Stimulated activated CD4-positive, alpha-beta T cell treated with anti-CD3 and anti-CD28 coated beads, Interleukin-4, amount 100 ng/mL, for 24 hours (primary cell): ENCODE measurements at places on chromosomes 2 and 18.

- no peak for DNase-seq
Observed at GRCh38 chr2:237585590-237586221, 4.8 kb downstream of the RAB17 start.

DNA sequence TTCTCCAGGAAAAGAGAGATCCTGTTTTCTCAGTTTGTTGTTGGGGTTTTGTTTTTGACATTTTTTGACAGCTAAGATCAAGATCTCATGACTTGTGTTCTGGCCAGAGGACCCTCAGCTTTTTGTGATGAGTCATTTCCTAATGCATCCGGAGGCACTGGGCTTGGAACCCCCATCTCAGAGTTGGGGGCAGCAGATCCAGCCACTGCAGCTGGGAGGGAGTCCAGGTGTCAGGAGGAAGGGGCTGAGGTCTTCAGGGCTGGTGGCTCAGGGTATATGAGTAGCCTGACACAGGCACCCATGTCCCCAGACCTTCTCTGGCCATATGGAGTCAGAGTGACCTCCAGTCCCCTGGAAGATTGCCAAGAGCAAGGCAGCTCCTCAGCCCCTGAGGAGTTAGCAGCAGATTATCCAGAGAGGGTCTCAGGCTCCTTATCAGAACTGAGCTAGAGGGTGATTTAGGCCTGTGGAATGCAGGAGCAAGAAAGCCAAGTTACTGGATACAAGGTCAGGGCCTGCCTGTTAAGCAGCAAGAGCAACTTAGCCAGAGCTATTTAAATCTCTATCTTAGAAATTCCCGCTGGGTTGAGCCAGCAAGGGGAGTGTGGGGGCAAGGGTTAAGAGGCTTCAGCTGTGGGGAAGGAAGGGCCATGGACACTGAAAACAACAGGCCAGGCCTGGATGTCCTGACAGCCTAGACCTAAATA is 62.4 kb downstream of the TANC1 start:
- no peak for DNase-seq

DNA sequence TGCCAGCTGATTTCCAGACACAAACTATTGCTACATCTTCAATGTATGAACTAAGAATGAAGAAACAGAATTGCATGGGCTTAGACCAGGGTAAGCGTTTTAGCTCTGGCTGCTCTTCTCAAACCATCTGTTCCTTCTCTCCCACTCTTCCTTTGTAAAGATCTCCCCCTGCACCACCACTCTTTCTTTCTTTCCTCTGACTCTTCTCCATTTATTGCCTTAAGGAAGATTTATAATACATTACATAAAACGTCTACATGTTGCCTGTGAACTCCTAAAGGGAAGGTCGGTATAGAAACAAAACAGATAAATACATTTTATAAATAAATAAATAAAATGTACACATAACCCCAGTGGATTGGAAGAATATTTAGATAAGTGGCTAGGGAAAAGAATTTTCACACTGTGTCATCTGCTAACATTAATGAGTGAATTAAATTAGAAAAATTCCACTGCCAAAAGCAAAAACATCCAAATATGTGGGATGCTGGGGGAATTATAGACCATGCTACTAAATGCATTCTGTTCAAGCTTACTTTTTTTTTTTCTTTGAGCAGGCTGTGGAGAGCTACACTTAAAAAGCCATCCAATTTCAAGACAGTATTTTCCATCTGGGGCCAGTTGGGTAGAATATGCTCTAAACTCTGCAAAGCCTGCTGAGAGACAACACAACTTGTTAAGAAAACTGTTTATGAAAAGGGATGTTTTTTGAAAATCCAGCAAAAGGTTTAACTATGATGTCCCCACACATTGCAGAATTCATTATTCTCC is 41.5 kb downstream of the NCKAP5 start:
- no peak for DNase-seq

GRCh38 chr18:76838182-76838581 is 15.8 kb downstream of the ZNF236 start:
- DNase-seq, result no peak

- no peak for DNase-seq
Observed at GRCh38 chr2:103401621-103402020, 639.8 kb downstream of the TMEM182 start.

DNA sequence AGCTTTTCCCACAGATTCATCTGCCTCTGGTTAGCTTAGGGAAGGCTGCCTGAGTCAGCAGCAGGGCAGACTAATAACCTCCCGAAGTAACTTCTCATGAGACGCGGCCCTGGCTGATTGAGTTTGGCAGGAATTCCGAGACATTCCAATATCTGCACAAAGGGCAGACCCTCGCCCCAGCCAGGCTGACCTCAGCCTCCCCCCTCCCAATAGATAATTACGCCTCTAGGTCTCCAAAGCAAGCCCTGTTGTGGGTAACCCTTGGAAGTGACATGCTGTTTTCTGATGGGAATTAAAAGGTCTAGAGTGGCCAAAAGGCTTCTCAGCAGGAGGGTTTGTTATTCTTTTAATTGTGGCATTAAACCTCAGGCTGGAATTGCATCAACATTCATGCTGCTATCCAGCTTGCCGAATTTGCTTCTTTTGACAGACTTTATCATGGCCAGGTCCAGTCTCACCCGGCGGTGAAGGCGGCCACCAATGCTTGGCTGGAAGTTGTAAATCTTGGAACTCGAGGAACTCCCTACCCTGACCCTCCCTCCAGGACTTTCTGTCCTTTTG is 98.0 kb upstream of the SLC14A2 start:
- DNase-seq, result no peak

DNA sequence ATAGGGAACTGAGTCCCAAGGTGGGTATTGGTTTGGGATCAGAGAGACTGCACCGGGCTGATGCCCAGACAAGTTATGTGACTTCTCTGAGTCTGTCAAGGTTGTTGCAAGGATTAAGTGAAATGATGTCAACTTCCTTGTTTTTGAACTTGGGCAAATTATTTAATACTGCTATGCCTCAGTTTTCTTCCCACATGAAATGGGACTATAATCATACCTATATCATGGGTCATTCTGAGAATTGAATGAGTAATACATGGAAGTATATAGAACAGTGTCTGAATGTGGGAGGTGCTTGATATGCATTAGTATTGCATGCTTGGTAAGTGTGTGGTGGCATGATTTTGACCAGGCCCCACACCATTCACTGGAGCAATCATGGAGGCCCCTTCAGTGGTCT is 99.0 kb downstream of the PRKCE start:
- no peak for DNase-seq

DNA sequence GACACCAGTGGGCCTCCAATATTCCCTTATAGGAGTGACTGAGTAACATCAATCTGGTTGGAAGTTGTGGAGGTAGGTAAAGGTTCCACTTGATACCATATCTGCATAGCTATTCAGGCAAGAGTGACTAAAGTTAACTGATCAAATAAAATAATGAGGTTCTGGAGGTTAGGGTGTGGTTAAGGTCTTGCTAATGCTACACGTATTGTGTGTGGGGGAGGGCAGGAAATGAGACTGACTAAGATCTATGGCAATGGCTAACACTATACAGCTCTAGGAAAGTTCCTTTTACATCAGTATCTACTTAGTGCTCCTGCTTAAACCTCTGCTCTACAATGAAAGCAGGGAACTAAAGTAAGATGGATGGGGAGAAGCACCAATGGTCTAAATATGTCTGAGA is 149.1 kb upstream of the MGAT5 start:
- DNase-seq, result peak; percentile 37

- no peak for DNase-seq
Observed at GRCh38 chr18:23536204-23536603, 32.9 kb downstream of the RMC1 start.

DNA sequence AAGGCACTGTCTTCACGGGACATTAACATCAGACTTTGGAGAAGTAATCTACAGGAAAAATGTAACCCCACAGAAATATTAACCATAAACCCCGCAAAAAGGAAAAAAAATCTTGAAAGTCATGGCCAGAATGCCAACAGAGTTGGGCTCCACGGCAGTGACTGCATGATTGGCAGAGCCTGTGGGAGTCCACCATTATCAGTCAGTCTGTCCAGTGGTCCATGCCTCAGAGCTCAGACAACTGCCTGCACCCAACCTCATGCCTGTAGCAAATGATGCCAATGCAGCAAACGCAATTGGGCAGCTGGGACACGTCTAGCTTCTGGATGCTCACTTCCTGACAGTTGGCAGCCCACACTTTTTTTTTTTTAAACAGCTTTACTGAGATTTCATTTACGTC is 5.1 kb upstream of the PPIG start:
- DNase-seq, result no peak

- no peak for DNase-seq
Observed at GRCh38 chr2:98376301-98376910, 30.1 kb downstream of the CNGA3 start.

- DNase-seq, result peak; percentile 14
Observed at GRCh38 chr18:3593381-3593903, 143.5 kb downstream of the TGIF1 start.

GRCh38 chr2:53750041-53750768 is 17.4 kb upstream of the CHAC2 start:
- no peak for DNase-seq

- DNase-seq, result no peak
Observed at GRCh38 chr2:211162911-211163310, 606.5 kb downstream of the CPS1 start.

DNA sequence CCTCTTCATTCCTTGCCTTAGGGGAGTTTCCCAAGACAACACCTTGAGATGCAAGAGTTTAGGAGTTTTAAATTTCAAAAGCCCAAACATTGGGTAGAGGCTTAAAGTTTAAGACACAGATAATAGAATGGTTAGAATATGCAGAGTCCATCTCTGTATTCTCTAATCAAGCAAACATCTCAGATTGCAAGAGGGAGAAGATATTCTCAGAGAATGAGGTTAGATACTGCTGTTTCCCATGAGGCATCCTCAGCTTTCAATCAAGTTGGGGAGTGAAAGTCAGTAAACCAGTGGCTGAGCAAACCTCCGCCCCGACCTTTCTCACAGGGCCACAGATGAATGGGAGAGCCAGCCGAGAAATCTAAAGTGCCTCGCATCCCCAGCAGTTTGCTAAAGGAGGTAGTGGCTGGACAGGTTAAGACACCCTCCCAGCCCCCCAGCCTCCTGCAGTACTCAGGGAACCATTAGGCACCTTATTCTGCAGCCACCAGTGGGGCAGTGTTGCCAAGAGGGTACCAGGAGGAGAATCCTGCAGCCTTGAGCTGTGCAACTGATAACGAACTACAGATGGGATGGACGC is 30.0 kb downstream of the FBXO36 start:
- DNase-seq, result no peak
